Omental fat pad (tissue), 4 donors: ENCODE measurements at places on chromosomes 12 and 14.

DNA sequence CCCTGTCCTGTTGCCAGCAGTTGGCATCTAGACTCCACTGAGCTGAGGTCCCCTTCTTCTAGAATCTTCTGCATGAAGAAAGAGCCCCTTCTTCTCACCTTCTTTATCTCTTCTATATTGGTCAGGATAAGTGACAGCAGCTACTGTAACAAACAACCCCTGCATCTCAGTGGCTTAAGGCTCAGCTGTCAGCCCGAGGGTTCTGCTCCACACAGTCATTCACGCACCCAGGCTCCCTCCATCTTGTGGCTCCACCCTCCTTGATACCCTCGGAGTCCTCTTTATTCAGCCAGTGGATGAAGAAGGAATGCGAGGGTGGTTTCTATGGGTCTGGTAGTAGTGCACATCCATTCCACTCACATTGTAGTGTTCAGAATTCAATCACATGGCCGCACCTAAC is 10.5 kb upstream of the RFLNA start:
- DNase-seq, result no peak

DNA sequence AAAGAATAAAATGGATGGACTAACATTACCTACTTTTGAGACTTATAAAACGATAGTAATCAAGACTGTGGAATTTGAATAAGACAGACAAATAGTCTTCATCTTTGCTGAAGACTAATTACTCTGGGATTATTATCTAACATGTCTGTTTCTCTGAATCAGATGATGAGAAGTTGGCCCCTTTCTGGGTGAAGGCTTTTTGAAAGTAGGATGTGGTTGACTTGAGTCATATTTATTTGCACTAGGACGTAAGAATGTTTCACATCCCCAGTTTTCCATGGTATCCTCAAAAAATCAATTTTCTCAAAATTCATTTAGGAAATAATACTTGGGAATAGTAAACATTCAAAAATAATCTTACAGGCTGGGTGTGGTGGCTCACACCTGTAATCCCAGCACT is 31.8 kb downstream of the PKP2 start:
- no peak for DNase-seq

DNA sequence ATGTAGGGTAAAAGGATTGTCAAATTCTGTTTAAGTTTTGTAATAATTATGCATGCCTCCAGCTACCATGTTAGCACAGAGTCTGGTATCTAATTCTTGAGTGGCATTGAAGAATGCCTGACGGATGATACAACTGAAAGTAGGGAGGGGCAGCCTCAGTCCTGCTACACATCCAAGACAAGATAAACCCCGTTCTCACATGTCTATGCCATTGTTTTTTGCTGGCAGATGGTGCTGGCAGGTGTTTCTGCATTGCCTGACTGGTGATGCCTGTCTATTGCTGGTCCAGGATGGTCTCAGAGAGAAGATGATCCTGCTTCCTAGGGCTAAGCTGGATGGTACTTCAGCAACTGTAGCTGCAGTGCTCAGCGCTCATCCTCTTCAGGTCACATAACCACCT is 245.8 kb upstream of the NAV3 start:
- DNase-seq, result no peak

DNA sequence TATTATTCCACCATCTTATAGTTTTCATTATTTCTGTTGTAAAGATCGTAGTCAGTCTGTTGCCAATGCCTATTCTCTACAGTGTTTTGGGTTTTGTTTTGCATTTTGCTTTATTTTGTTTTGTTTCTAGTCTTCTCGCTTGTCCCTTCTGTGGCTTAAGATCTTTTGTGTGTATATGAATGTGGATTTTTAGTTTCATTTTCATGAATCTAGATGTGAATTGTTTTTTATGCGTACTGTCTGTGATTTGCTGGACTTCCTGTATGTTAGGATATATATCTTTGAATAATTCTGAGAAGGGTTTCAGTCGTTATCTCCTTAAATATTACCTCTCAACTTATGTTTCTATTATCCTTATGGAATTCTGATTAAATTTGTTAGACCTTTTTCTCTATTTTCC is 13.4 kb downstream of the C12orf42 start:
- no peak for DNase-seq

GRCh38 chr12:5094551-5094950 is 50.9 kb downstream of the KCNA5 start:
- no peak for DNase-seq

GRCh38 chr14:59964251-59965007 is 44.5 kb downstream of the LRRC9 start:
- DNase-seq, result no peak

- no peak for DNase-seq
Observed at GRCh38 chr12:96404696-96405095, 4.5 kb upstream of the CDK17 start.

DNA sequence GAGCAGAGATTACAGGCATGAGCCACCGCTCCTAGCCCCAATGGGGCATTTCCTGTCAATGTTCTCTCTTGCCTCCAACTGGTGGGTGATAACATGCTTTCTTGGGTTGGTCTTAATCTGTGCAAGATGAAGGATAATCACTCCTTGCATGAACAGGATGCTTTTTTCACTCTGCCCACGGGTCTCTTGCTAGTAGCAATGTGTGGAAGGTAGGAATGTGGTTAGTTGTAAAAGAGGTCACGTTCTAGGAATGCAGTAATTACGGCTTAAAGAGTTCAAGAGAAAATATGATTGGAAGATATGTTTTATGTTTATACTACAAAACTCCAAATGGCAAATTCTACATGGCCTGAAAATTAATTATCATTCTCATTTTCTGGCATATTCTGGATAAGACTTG is 10.5 kb downstream of the RNASE10 start:
- no peak for DNase-seq

GRCh38 chr14:34498684-34499412 is 36.8 kb upstream of the SPTSSA start:
- DNase-seq, result no peak

DNA sequence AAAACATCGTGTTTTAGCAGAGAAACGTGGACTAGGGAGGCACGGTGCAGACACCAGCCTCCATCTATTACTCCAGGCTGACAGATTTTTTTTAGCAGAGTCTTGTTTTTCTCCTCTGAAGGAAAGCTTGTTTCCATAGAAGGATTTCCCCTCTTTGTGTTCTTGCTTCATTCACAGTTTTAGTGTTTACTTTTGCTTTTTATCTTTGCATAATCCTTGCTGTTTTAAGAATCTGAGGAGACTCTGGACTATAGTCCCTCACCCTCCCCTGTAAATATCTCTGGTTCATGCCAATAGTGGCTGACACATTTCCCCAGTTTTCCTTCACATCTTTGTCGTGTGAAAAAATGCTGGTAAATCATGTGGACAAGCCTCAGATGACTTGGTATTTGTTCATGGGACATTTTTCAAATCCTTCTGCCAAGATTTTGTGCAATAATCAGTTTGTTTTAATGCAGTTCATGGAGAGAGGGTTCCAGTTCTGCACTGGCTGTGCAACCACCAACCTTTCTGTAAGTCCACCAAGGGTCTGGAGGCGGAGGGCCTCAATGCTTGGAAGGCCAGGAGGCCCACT is 39.9 kb upstream of the TMCC3 start:
- no peak for DNase-seq

- no peak for DNase-seq
Observed at GRCh38 chr12:117854339-117855012, 114.3 kb downstream of the KSR2 start.

GRCh38 chr14:20866194-20866593 is 25.0 kb upstream of the RNASE3 start:
- DNase-seq, result no peak

- DNase-seq, result no peak
Observed at GRCh38 chr14:60632777-60633176, 16.5 kb downstream of the SIX1 start.

DNA sequence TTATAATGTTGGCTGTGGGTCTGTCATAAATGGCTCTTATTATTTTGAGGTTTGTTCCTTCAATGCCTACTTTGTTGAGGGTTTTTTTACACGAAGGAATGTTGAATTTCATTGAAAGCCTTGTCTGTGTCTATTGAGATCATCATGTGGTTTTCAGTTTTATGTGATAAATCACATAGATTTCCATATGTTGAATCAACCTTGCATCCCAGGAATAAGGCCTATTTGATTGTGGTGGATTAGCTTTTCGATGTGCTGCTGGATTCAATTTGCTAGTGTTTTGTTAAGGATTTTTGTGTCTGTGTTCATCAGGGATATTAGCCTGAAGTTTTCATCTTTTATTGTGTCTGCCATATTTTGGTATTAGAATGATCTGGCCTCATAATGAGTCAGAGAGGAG is 27.6 kb downstream of the SLC2A13 start:
- no peak for DNase-seq

- no peak for DNase-seq
Observed at GRCh38 chr12:92421701-92422100, 276.1 kb upstream of the BTG1 start.
